ENCODE measurements at places on chromosomes 4 and X.

DNA sequence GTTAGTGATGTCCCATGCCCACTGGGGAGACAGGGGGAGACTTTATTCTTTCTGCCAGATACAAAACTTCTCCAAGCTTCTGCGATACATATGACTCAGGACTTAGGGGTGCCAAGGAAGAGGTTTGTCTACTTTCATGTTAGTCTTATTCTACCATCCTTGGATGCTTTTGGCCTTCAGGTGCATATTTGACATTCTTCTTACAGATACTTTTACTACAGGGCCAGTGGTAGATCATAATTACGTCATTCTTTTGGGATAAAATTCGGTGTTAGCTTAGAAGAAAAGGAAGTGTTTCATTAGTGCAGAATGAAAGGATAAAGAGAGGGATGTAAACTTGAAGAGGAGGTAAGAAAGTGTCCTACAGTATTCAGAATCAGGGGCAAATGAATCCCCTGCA is 245.2 kb downstream of the THOC2 start:
- no peak for DNase-seq

- no peak for DNase-seq
Measured at GRCh38 chrX:155956099-155956498, 41.4 kb upstream of the IL9R start.

- no peak for DNase-seq
Measured at GRCh38 chr4:96375367-96375766, 535.5 kb downstream of the PDHA2 start.

- no peak for DNase-seq
Measured at GRCh38 chrX:3712870-3713224, 602 bp downstream of the PRKX start.

GRCh38 chr4:143273160-143273917 is 63.3 kb upstream of the GAB1 start:
- no peak for DNase-seq

DNA sequence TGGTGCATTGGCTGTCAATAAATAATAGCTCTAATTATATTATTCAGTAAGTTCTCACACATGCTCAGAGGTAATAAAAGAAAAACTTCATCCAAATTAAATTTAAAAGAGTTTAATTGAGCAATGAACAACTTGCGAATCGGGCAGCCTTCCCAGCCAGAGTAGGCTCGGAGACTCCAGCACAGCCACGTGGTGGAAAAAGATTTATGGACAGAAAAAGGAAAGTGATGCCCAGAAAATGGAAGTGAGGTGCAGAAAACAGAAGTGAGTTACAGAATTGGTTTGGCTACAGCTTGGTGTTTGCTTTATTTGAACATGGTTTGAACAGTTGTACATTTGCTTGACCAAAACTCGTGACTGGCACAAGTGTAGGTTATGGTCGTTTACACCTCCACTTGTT is 13.6 kb upstream of the BOD1L1 start:
- no peak for DNase-seq

Measured in GOT3 (cell line).